Fibroblast of lung (primary cell): ENCODE measurements at places on chromosomes 2 and 18. TPM values are rescaled to one million over a fixed set of nuclear protein-coding genes. Genes with fewer than 3 reads are reported as not detected.
A peak's percentile ranks its signal among the peaks of the same experiment; 100 is the strongest.

The COPS9 gene
- 104 and 135 TPM in 2 replicates for total RNA-seq

The GLB1L gene
- 28.2 and 47.0 TPM in 2 replicates for total RNA-seq

The TNS1 gene
- 44.4 and 49.1 TPM in 2 replicates for total RNA-seq

The TDRD15 gene
- not detected in 2 replicates for total RNA-seq

DNA sequence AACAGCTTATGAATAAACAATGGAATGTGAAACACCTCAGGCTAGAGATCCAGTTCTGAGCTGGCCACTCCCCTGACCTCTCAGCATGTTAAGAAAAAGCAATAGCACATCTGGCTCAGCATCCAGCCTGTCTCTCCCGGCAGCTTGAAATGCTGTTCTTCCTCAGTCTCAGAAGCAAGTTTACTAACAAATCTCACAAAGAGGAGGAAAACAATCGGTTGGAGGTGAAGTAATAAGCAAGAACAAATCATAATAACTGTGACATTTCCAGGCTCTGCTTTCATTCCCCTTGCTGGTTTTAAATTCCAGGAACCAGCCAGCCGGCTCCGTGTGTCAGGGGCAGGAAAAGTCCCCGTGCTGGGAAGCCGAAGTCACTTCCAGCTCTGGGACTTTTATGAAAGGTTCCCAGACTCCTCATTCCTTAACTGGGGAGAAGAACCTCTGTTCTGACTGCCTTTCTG lies 133.9 kb upstream of the ARL4C start:
- H3K27me3 ChIP-seq, result no peaks in the 10 kb centered on the region
- H3K4me1 ChIP-seq, result peaks cover 21% of the 10 kb centered on the region
- H3K4me3 ChIP-seq, result no peak overlapping the region
- H3K27ac ChIP-seq, result no peak overlapping the region
- H3K36me3 ChIP-seq, result no peaks in the 10 kb centered on the region

DNA sequence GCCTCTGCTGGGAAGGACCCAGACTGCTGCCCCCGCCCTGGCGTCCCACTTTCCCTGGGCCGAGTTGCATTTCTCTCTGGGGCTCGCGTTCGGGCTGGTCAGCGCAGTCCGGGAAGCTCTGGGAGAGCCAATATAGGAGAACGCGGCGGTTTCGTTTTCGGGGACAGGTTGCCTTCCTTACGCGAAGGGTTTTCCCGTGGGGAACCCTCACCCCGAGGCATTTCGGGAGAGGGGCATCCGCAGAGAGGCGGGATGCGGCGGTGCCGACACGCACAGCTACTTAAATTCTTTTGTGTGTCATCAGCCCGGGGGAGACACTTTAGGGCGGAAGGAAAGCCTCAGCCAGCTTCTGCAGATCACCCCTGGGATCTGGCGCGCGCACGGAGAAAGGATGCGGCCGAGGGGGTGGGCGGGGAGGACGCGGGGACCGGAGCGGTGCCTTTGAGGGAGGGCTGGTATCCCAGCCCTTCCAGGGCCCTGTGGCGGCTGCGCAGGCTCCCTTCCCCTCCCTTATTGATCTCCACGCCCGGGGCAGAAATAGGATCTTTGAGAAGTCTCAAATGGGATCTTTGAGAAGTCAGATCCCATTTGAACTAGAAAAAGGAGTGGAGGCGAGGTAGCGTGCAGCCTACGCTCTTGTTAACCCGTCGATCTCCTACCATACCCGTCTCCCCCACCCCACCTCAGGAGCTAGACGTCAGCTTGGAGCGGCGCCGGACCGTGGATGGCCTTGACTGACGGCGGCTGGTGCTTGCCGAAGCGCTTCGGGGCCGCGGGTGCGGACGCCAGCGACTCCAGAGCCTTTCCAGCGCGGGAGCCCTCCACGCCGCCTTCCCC lies 1.2 kb downstream of the GATA6 start:
- peaks cover 23% of the 10 kb centered on the region for H3K27me3 ChIP-seq
- peaks cover 2% of the 10 kb centered on the region for H3K36me3 ChIP-seq
- DNase-seq, result peak; percentile 72
- H3K4me3 ChIP-seq, result peak overlapping the region; percentile 91

- H3K27ac ChIP-seq, result no peak overlapping the region
- no peaks in the 10 kb centered on the region for H3K36me3 ChIP-seq
- H3K4me1 ChIP-seq, result no peaks in the 10 kb centered on the region
- no peak for DNase-seq
Measured at GRCh38 chr2:21277068-21278056, 153.6 kb downstream of the TDRD15 start.

DNA sequence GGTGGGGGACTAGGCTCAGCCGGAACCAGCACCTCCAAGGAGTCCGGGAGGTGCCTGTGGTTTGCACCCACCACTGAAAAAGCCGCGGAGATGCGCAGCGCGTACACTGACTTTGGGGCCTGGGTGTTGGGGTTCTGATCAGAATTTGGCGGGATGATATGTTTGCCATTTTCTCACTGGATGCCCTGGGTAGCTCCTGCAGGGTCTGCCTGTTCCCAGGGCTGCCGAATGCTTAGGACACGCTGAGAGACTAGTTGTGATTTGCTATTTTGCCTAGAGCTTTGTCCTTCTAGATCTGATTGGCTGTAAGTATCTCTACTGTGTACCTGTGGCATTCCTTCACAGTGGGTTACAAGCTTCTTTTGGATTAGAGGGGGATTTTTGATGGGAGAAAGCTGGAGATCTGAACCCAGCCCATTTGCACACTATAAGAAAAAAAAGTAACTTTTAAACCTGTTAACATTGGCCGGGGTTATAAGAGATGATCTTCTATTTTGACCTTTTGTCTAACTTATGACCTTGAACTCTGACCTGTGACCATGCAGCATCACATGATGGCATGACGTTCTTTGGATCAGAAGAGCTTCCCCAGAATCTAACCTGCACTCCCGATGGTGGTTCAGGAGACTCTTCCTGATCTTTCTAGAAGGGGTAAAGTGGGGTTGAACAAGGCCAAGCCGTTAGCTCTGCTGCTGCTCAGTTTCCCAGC lies 1.6 kb downstream of the KCNE4 start:
- H3K27me3 ChIP-seq, result no peaks in the 10 kb centered on the region
- no peaks in the 10 kb centered on the region for H3K36me3 ChIP-seq
- no peak for DNase-seq
- peaks cover 16% of the 10 kb centered on the region for H3K4me1 ChIP-seq

GRCh38 chr2:63484901-63485300 lies 103.4 kb downstream of the WDPCP start:
- H3K27me3 ChIP-seq, result no peaks in the 10 kb centered on the region
- no peak overlapping the region for H3K27ac ChIP-seq
- H3K36me3 ChIP-seq, result no peaks in the 10 kb centered on the region
- no peak overlapping the region for H3K4me3 ChIP-seq
- no peaks in the 10 kb centered on the region for H3K4me1 ChIP-seq

GRCh38 chr18:55139307-55139706 lies 180.0 kb upstream of the CCDC68 start:
- no peaks in the 10 kb centered on the region for H3K4me1 ChIP-seq
- no peak overlapping the region for H3K4me3 ChIP-seq
- DNase-seq, result no peak
- H3K27me3 ChIP-seq, result no peaks in the 10 kb centered on the region
- H3K27ac ChIP-seq, result no peak overlapping the region

GRCh38 chr18:54942569-54942968 lies 16.7 kb downstream of the CCDC68 start:
- no peak overlapping the region for H3K4me3 ChIP-seq
- no peaks in the 10 kb centered on the region for H3K36me3 ChIP-seq
- DNase-seq, result no peak
- no peak overlapping the region for H3K27ac ChIP-seq
- H3K27me3 ChIP-seq, result no peaks in the 10 kb centered on the region
- H3K4me1 ChIP-seq, result no peaks in the 10 kb centered on the region

DNA sequence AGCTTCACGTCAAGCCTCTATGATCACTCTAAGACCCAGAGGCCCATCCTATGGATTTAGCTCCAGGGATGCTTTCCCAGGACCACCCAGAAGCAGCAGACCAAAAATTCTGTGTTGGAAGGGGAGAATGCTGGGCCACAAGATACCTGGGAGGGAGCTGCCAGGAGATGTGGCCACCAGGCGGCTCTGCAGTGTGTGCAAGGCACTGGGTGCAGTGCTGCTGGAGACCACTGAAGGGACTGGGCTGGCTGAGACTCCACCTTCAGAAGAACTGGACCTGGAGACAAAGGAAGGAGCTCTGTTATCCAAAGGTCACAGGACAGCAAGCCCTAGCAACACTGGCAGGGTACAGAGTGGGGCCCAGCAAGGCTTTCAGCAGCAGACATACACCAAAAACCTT lies 34.0 kb downstream of the KANSL3 start:
- no peaks in the 10 kb centered on the region for H3K27me3 ChIP-seq
- H3K36me3 ChIP-seq, result peaks cover 23% of the 10 kb centered on the region
- no peak for DNase-seq
- no peak overlapping the region for H3K27ac ChIP-seq
- H3K4me1 ChIP-seq, result no peaks in the 10 kb centered on the region

GRCh38 chr2:26687801-26688200 lies 4.7 kb upstream of the KCNK3 start:
- H3K4me1 ChIP-seq, result no peaks in the 10 kb centered on the region
- no peaks in the 10 kb centered on the region for H3K36me3 ChIP-seq
- H3K27me3 ChIP-seq, result peaks cover 7% of the 10 kb centered on the region
- peak; percentile 16 for DNase-seq

GRCh38 chr2:238104691-238105371 lies 4.7 kb downstream of the ESPNL start:
- H3K4me3 ChIP-seq, result no peak overlapping the region
- H3K4me1 ChIP-seq, result no peaks in the 10 kb centered on the region
- no peaks in the 10 kb centered on the region for H3K27me3 ChIP-seq
- no peak for DNase-seq

GRCh38 chr2:204544961-204545860 lies at the start of gene PARD3B:
PARD3B (plus strand) TSS chr2:204545475; CDS start chr2:204546000, 525 bp downstream.
- DNase-seq, result peak; percentile 61
- H3K36me3 ChIP-seq, result no peaks in the 10 kb centered on the region
- H3K4me1 ChIP-seq, result peaks cover 6% of the 10 kb centered on the region
- peak within 1 kb of the TSS; percentile 68 for H3K27ac ChIP-seq
- H3K4me3 ChIP-seq, result peak within 1 kb of the TSS; percentile 86
